ENCODE measurements at places on chromosomes 2 and 18.
A peak's percentile ranks its signal among the peaks of the same experiment; 100 is the strongest.

- no peak for DNase-seq
Measured at GRCh38 chr2:145412155-145412554, 892.2 kb upstream of the ZEB2 start.

GRCh38 chr2:143762176-143762928 lies 633.1 kb downstream of the ARHGAP15 start:
- no peak for DNase-seq

- no peak for DNase-seq
Measured at GRCh38 chr2:232341061-232341738, 37.4 kb upstream of the ALPP start.

GRCh38 chr2:163593982-163594381 lies 141.8 kb downstream of the FIGN start:
- no peak for DNase-seq

DNA sequence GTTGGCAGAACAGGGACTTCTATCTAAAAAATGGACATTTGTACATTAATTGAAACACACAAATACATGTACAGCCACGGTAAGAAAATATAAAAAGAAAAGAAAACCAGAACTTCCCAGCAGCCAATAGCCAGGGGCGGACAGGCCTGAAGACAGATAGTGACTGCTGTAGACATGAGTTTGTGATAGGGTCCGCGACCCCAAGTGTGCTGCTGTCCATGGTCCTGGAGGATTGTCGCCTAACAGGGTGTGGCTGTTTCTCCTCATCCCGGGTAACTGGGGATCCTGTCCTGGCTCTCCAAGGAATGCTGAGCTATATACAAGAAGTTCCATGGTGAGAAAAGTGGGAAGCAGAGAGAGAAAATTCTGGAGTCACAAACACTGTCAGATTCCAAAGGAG lies 266.5 kb upstream of the SALL3 start:
- DNase-seq: no peak

DNA sequence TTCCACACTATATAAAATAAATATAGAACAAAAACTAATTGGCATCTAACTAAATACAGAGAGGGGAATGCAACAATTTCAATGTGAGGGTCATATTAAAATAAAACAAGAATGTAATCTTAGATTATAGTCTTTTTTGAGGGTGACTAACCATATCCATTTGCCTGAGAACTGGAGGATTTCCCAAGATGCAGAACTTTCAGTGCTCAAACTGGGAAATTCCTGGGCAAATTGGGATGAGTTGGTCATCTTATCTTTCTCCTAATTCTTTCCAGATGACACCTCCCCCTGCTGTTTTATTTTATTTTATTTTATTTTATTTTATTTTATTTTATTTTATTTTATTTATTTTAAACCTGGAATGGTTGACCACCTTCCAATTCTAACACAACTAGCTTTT lies 846.2 kb downstream of the SLC4A3 start:
- no peak for DNase-seq

DNA sequence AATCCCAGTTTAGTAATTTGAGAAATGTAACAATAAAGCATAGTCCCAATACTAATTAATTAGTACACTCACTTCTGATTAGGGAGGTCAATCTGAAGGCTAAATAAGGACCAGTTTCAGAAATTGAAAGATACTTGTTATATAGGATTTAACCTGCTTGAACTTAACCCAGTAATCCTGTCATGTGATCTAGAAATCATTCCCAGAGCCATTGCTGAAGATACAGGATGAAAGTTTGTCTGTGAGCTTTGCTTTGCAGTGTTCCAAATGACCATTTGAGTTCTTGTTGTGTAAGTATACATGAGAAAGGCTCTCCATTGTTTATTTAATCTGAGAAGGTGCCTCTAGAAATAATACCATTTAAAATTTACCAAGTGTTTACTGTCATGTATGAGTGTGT lies 52.2 kb downstream of the GALNT1 start:
- no peak for DNase-seq

DNA sequence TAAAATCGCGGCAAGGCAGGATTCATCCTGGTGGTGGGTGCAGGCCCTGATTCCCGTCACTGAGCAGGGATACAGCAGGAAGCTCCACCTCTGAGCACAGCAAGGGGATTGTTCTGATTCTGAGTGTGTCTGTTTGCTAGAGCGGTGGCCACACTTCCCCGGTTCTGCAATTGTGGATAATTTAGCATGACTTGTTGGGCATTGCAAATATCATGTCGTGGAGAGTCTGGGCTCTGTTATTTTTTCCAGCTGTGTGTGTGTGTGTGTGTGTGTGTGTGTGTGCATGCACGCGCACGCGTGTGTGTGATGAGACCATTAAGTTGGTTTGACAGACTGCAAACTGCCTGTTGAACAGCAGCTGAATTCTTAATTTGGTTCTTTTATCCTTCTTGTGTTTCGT lies 4.1 kb upstream of the TMEM18 start:
- no peak for DNase-seq

GRCh38 chr2:240198226-240198625 lies 57.8 kb upstream of the OTOS start:
- DNase-seq: no peak

GRCh38 chr2:81542119-81542518 lies 1237.6 kb upstream of the LRRTM1 start:
- no peak for DNase-seq

DNA sequence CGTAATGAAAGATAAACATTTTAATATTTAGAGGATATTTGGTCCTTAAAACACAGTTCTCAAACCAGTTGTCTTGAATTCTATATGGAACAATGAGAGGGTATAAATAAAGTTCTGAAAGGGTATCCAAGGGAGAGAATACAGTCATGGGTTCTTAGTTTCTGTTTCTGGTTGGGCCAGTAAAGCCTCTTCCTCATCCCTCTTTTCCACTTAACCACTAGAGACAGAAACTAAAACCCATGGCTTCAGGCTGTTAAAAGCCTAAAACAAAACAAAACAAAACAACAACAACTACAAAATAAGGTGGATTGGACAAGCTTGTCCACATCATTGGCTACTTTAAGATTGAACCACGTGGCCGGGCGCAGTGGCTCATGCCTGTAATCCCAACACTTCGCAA lies 18.8 kb downstream of the COQ10B start:
- no peak for DNase-seq

- DNase-seq: no peak
Measured at GRCh38 chr2:96386470-96386869, 50.9 kb downstream of the NCAPH start.

DNA sequence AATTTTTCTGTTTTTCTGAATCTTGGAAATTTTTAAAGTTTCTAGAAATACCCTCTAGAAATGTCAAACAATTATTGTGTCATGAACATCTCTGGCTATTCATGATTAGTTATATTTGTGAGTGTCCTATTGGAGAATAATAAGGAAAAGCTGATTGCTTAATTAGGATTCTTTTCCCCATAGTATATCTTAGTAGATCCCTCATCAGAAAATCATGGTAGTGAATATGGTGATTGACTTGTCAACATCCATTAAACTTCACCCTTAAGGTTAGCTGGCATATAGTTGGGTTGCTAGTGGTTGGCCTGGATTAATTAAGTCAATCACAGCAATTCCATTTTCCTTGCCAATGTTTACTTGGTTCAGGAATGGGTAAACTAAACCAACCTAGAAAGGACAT lies 18.7 kb upstream of the NABP1 start:
- DNase-seq: no peak

GRCh38 chr2:75290600-75291150 lies 91.4 kb upstream of the TACR1 start:
- DNase-seq: no peak

DNA sequence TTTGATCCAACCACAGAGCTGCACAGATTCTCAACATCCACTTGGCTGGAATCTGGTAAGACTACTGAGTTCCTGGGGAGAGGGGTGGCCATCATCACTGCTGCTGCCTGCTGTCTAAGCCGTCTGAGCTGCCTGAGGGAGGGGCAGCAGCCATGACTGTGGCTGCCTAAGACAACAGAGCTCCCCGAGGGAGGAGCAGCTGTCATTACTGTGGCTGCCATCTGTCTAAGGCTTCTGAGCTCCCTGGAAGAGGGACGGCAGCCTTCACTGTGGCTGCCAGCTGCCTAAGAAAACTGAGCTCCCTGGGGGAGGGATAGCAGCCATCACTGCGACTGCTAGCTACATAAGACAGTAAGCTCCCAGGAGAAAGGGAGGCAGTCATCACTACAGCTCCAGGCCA lies 584.4 kb downstream of the NR4A2 start:
- DNase-seq: no peak

DNA sequence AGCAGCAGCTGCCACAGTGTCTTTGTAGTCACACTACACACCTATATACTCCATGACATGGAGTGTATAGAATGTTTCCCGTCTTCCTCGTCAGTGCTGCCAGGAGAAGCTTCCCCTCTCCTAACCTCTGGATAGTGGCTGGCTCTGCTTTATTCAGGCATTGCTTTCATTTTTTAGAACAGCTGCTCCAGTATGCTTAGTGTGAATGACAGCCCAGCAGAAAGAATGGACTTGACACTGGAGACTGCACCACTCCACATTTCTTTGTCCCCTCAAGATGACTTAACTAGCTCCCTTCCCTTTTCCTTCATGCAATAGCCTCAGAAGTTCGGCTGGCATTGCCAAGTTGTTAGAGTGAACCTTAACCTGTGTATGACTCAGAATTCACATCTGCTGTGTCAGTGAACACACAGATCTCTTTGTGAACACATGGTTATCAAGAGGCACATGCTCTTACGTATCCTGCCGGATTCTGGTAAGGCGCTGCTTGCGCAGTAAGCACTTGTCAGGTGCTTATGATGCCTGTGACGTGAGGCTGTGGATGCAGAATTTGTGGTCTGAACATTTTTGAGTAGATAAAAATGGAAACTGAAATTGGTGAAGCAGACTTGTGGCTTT lies 73.9 kb downstream of the NEDD4L start:
- DNase-seq: no peak

DNA sequence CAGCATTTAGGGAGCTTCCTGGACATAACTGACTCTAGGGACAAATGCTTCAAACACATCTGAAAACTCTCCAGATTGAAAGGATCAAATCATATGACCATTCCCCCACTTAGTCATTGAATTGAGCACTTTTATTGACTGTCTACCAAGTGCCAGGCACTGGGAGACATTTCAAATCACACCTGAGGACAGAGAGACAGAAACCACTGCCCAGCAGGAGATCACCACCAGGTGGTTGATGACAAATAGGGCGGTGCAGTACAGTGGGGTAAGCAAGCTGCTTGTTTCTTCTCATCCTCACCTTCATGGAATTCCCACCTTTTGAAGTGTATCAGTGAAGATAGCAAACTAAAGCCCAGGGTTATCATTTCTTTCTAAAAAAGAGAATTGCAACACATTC lies 19.0 kb upstream of the CXCR4 start:
- DNase-seq: peak; percentile 21

DNA sequence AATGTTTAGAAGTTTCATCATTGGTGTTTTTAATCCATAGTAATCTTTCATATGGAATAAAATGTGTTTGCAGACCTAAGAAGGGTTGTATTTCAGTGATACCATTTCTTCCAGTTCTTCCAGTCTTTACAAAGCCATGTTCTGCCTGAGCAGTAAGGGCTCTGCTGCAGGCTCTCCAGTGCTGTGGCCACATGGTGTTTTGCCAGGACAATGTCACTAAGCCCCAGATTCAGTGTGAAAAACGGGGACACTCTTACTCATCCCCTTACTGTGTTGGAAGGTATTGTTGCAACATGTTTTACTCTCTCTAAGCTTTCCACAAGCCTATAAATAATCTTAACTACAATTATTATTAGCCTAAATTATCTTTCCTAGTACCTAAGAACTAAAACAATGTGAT lies 481.4 kb upstream of the CDH7 start:
- no peak for DNase-seq

DNA sequence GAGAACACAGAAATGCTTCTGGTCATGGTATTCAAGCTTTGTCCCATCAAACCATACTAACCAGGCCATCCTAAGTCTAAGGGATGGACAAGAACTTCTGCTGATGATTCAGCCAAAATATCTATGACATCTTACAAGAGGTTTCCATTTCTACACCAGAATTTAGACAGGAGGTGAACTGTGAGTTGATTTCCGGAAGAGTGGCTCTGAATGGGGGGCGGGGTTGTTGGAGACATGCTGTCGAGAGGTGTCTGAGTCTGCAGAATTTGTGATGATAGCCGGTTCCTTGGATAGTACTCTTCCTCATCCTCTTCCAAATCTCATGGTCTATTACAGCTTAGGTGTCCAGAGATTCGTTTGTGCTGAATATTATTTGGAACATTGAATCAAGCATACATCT lies 408.7 kb upstream of the TCF4 start:
- DNase-seq: no peak

DNA sequence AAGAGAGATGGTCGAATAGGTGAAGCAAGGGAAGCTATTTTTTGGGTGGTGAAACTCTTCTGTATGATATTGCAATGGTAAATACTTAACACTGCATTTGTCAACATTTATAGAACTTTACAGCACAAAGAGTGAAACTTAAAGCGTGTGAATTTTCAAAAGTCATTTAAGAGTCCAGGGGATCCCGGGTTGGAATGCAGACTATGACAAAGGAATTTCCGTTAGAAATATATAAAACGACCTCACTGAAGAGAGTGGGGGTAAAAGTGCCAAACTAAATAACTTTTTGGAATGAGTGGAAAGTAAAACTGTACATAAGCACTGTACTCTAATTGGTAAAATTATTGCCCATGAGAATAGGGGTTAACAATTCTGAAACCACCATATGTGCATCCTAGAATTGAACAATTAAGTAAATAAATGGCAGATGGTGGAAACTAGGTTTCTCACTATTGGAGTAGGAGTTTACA lies 191.0 kb upstream of the FN1 start:
- DNase-seq: no peak

DNA sequence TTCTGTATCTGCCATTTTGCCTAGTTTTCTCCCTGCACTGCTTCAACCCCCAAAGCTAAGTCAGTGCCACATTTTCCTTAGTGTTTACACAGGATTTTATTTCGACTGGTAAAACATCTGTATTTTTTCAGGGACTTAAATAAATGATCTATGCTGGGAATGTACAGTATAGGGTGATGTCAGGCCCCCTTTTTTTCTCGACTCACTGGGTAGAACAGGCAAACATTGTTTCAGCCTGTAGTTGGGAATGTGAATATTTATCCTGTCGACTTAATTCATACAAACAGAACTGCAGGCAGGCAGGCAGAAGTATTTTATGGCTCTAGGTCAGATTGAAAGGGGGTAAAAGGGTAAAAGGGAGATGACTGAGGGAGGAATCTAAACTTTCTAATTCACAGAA lies 123.5 kb upstream of the ZFP36L2 start:
- no peak for DNase-seq

DNA sequence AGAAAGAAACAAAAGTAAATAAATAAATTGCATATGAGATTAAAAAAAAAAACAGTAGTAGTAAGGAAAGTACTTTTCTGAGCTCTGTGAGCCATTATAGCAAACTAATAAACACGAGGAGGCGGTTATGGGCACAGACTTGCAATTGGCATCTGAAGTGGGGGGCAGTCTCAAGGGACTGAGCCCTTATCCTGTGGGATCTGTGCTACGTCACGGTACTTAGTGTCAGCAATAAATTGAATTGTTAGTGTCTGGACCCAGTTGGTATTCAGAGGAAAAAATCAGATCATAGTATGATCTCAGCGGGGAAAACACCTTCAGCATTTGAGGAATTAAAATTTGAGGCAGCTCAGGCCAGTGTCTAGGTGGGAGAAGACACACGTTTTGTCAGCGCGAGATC lies 76.6 kb upstream of the TEX51 start:
- no peak for DNase-seq

GRCh38 chr2:82599021-82599420 lies 1860.1 kb downstream of the SUCLG1 start:
- DNase-seq: no peak
